ENCODE measurements at places on chromosomes 6 and 20.

DNA sequence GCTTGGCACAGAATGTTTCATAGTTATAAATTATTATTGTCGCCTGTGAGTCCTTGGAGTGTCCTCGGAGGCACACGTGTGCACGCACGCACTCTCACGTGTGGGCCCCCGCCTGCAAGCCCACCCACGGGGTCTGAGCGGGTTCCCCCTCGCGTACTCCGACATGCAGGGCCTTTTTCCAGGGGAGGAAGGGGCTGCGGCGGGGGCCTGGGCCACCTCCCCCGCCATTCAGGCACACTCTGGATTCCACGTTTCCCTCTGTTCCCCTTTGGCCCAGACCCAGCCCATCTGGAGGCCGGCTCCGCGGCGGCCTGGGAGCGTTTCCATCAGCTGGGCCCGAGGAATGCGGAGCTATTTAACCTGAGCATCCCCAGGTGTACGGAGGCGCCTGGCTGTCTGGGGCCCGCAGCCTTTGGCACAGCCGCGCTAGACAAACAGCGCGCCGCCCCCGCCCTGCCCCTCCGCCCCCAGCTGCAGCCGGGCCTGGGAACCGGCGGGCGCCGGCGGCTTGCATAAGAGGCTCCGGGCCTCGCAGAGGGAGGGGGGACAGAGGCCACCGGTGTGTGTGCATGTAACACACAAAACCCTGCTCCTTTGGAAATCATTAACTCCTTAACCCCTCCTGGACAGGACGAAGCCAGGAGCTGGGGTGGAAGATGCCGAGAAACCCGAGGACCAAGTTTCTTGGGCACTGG, 3.3 kb downstream of the ID1 start:
- no peaks in the 10 kb centered on the region for H3K36me3 ChIP-seq
- H3K27me3 ChIP-seq: peaks cover 50% of the 10 kb centered on the region
- H3K27ac ChIP-seq: no peak overlapping the region
- H3K4me3 ChIP-seq: no peak overlapping the region
- DNase-seq: no peak

DNA sequence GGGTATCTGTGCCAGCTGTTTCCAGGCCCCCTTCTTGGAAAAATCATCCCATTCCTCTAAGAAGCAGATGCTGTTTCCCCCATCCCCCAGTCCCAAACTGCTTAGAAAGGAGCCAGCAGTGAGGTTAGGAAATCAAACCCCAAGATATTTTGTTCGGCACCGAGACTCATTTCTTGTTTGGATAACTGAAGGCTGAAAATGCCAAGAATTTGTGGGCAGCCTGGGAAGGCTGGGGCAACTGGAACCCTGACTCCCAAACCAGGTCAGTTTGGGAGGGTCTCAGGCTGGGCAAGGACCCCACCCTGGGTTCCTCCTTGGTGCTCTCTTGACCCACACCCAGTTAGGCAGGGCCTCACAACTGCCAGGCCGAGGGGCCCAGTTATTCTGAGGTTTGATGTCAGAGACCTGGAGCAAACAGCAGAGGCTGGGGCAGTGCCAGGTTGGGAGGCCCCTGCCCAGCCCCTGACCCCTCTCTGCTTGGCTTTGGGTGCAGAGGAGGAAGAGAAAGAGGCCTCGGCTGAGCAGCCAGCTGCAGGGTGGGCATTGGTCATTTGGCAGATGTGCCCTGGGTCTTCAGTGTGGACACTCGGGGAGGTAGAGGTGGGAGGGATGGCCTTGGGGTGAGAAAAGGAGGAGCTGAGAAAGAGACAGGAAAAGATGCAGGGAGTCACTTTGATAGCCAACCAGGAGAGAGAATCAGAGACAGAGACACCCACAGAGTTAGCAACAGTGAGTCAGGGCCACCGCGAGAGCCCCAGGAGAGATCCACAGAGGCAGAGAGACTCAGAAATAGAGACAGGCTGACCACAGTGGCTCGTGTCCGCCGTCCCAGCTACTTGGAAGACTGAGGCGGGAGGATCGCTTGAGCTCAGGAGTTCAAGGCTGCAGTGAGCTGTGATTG, 5.0 kb downstream of the ANGPT4 start:
- DNase-seq: no peak
- H3K4me3 ChIP-seq: no peak overlapping the region
- H3K4me1 ChIP-seq: no peaks in the 10 kb centered on the region

- H3K36me3 ChIP-seq: no peaks in the 10 kb centered on the region
- H3K4me1 ChIP-seq: peaks cover 3% of the 10 kb centered on the region
- H3K27ac ChIP-seq: no peak overlapping the region
- DNase-seq: no peak
These were observed 81.1 kb downstream of the SASH1 start for GRCh38 chr6:148423601-148424270.

DNA sequence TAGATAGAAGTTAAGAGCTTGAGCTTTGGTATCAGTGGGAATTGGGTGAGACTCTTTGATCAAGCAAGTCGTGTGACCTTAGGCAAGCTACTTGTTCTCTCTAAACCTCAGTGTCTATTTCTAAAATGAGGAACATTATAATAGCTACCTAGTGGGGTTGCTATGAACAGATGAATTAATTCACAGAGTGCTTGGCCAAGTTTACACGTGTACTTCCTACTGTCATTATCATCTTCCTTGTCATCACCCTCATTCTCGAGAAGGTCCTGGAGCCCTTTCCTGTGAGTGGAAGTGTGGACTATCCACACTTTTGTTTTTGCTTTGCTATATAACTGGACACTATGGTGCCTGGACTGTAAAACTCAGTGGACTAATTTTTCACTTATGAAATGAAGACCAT, 64.0 kb downstream of the BCKDHB start:
- H3K27ac ChIP-seq: no peak overlapping the region
- H3K4me3 ChIP-seq: no peak overlapping the region
- peaks cover 8% of the 10 kb centered on the region for H3K4me1 ChIP-seq
- no peak for DNase-seq

Measured in activated CD4-positive, alpha-beta memory T cell treated with anti-CD3 and anti-CD28 coated beads, Interleukin-2, amount 10 ng/mL, durations not matched to agents 7 days and 5 days (primary cell).